Cardiac muscle cell (in vitro differentiated cells and primary cell): ENCODE measurements at places on chromosomes 1 and 21.
A peak's percentile ranks its signal among the peaks of the same experiment; 100 is the strongest.

GRCh38 chr1:24929398-24930259, 447 bp downstream of the RUNX3 start:
- peak; percentile 42 for DNase-seq
- peak overlapping the region; percentile 8 for H3K4me3 ChIP-seq
- peaks cover 4% of the 10 kb centered on the region for H3K4me1 ChIP-seq

DNA sequence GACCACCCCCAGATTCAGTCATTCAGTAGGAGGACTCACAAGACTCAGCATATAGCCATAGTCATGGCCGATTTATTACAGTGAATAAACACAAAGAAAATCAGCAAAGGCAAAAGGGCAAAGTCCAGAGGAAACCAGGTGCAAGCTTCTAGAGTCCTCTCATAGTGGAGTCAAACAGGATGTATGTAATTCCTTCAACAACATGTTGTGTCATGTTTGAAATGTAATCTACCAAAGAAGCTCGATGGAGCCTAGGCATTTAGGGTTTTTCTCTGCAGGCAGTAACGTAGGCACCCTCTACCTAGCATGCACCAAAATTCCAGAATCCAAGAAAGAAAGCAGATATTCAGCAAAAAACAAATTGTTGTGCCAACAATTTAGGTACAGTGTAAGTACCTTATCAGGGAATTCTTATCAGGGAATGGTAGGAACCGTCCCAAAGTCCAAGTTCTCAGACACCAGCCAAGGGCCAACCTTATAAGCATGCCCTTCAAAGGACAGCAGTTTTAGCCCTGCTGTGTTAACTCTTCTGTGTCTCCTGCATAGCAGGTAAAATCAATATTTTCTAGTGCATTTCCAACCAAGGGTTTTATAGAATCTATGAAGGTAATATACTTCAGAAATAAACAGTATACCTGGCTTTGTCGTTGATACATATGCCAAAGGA, 16.1 kb upstream of the SLAMF6 start:
- H3K4me1 ChIP-seq: peaks cover 17% of the 10 kb centered on the region
- no peaks in the 10 kb centered on the region for H3K36me3 ChIP-seq
- no peaks in the 10 kb centered on the region for H3K27me3 ChIP-seq
- no peak for DNase-seq
- no peak overlapping the region for H3K27ac ChIP-seq

DNA sequence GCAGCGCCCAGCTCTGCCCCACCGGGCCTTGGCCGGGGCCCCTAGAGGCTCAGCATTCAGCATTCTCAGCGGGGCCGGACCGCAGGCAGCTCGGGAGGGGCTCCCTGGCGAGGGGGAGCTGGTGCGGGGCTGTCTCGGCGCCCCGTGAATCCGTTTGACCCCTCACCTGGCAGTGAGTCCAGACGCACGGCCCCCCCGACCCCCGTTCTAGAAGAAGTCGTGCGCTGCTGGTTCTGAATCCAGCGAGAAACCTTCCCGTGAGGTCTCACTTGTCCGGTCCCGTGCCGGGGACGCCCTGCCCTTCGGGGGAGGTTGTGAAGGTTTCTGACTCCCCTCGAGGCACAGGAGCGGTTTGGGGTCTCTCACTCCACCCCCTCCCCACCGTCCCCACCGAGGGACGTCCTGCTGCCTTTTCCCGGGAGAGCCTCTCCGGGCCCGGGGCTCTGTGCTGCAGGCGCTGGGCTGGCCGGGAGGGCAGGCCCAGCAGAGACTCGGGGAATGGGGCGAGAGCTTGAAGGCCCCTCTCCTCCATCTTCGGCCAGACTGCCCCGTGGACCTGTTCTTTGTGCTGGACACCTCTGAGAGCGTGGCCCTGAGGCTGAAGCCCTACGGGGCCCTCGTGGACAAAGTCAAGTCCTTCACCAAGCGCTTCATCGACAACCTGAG, 655 bp downstream of the COL6A1 start:
- no peaks in the 10 kb centered on the region for H3K4me1 ChIP-seq
- H3K27me3 ChIP-seq: no peaks in the 10 kb centered on the region
- peak; percentile 25 for DNase-seq
- H3K36me3 ChIP-seq: peaks cover 13% of the 10 kb centered on the region
- peak overlapping the region; percentile 68 for H3K4me3 ChIP-seq

DNA sequence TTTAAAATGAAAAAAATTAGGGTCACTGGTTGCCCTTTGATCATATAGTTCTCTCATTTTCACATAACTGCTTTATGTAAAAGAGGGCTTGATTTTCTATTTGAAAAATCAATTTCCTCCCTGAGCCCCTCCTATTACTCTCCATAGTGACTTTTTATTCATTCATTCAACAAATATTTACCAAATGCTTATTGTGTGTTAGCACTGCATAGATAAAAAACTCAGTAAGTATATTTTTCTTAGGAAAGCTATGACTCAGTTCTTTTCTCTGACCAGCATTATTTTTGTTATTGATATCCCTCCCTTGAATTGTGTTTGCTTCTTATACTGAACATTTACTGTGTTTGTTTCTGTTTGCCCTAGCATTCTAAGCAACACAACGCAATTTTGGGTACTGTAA, 59.8 kb downstream of the NTNG1 start:
- DNase-seq: no peak
- no peaks in the 10 kb centered on the region for H3K27me3 ChIP-seq
- H3K27ac ChIP-seq: no peak overlapping the region

DNA sequence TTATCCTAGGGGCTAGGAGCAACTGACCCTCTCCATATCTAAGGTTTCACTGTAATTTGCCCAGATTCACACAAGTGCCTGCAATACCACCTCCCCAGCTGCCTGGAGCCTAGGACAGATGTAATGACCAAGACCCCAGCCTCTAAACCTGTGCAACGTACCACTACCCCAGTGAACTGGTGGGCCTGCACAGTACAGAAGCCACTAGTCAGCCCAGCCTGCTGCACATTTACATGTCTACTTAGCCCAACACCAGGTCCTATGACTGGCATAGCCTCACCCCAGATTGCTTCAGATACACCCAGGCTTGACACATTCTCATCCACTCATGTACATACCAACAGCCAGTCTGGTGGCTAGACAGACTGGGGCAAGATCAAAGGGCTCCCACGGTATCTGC, 1336.6 kb downstream of the BRINP3 start:
- no peak overlapping the region for H3K27ac ChIP-seq
- H3K36me3 ChIP-seq: no peaks in the 10 kb centered on the region
- no peaks in the 10 kb centered on the region for H3K27me3 ChIP-seq
- DNase-seq: no peak

DNA sequence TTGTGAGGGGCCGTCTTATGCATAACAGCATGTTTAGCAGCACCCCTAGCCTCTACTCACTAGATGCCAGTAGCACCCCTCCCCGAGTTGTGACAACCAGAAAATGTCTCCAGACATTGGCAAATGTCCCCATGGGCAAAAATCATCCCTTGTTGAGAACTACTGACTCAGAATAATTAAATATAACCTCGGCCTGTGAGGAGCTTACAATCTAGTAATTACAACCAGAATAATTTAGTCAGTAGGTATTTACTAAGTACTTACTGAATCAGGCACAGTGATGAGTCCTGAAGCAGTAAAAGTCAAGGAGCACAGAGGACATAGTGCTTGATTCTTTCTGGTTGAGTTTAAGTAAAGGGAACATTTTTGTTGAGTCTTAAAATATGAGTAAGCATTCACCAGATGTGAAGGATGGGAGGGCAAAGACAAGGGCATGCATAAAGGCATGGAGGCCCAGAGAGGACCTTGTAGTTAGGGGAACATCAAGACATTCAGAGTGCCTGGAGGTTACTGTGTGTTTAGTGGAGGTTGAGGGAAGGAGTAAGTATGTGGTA, 44.1 kb upstream of the KCNQ4 start:
- no peaks in the 10 kb centered on the region for H3K27me3 ChIP-seq
- H3K27ac ChIP-seq: peak overlapping the region; percentile 16
- H3K4me3 ChIP-seq: no peak overlapping the region
- no peak for DNase-seq
- peaks cover 46% of the 10 kb centered on the region for H3K36me3 ChIP-seq

DNA sequence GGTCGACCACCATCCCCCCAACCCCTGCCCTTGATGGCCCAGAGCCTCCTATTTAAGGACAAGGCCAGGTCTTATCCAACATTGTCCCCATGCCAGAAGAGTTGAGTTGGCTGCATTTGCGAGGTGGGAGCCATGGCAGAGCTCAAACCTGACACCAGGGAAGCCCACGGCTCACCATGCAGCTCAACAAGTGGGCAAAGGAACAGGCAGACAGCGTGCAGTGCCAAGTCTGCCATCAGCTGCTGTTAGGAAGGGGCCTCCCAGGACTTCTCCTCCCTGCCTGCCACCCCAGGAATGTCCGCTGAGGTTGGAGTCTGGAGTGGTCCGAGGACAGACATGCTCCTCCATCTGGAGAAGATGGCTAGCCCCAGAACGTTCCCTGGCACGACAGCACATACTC, 19.9 kb downstream of the SLC45A3 start:
- H3K27me3 ChIP-seq: no peaks in the 10 kb centered on the region
- no peak for DNase-seq
- H3K4me1 ChIP-seq: no peaks in the 10 kb centered on the region
- no peaks in the 10 kb centered on the region for H3K36me3 ChIP-seq
- no peak overlapping the region for H3K27ac ChIP-seq

DNA sequence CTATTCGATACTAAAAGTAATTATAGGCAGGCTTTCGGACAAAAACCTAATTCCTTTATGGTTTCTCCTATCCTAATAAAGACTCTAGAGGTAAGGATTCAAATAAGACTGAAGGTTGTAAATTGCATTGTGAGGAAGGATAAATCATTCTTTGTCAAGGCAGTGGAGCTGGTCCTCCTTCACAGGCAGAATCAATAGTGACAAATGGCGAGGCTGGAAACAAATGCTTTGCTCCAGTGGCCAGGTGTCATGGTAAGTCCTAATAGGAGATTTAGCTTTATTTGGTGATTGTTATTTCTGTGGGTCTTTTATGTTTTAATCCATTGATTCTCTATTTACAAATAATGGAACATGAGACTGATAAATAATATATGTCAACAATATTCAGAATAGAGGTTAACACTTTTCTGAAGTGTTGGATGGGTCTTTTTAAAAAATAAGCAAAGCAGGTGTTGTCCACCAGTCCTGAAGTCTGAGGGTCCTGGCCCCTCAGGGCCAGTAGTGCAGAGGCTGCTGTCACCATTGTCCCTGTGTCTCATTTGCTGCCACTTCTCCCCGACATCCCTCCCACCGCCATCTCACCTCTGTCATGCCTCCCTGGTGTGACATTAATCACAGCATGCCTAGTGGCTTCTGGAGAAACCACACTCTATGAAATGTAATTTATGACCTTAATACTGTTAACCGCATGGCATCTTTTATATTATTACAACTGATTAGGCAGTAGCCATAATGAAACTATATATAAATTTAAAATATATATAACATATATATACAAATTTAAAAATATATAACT, 120.9 kb upstream of the MAGI3 start:
- no peak overlapping the region for H3K4me3 ChIP-seq
- DNase-seq: no peak
- no peaks in the 10 kb centered on the region for H3K4me1 ChIP-seq
- no peak overlapping the region for H3K27ac ChIP-seq
- H3K27me3 ChIP-seq: no peaks in the 10 kb centered on the region

- no peak for DNase-seq
- peaks cover 12% of the 10 kb centered on the region for H3K4me1 ChIP-seq
- no peak overlapping the region for H3K4me3 ChIP-seq
- H3K36me3 ChIP-seq: no peaks in the 10 kb centered on the region
Measured at GRCh38 chr1:89087241-89087640, 22.2 kb upstream of the GBP1 start.

DNA sequence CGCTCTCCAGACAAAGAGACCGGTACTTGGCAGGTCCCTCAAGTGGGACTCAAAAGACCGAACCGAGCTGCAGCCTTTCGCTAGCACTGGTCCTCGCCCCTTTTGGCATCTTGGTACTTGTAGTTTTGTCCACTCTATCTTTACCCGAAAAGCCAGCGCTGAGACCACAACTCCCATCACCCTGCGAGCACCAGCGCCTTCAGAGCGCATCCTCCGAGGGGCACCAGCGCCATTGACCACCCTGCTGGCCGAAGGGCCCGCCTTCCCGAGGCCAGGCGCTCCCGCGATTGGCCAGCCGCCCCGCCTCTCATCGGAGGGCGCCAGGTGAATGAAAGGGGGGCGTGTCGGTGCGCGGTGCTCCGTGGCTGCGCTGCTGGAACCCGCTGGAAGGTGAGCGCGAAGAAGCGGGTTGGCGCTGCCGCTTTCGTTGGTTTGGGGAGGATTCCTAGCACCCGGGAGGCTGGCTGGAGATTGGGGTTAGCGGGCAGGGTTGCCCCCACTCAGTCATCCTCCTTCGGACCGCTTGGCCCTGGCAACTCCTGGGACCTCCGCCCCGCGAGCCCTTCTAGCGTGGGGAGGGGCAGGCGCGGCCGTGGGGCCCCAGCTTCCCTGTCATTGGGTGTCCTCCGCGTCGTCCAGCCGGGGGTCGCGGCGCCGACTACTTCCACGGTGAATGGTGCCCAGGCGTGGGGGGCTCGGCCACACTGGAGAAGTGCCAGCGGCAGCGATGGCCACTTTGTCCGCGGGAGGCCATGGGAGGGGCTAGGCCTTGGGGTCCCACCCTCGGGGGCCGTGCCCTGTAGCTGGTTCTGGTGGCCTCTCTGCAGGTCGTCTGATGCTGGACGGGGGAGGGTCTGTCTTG, at the start of gene ZBTB8B:
TSS of gene ZBTB8B (plus strand) at position 357 of the 862 bp plus-strand sequence. CDS start 5,553 bp downstream, outside the sequence.
- peak within 1 kb of the TSS; percentile 64 for H3K4me3 ChIP-seq
- DNase-seq: peak; percentile 90
- H3K36me3 ChIP-seq: no peaks in the 10 kb centered on the region

DNA sequence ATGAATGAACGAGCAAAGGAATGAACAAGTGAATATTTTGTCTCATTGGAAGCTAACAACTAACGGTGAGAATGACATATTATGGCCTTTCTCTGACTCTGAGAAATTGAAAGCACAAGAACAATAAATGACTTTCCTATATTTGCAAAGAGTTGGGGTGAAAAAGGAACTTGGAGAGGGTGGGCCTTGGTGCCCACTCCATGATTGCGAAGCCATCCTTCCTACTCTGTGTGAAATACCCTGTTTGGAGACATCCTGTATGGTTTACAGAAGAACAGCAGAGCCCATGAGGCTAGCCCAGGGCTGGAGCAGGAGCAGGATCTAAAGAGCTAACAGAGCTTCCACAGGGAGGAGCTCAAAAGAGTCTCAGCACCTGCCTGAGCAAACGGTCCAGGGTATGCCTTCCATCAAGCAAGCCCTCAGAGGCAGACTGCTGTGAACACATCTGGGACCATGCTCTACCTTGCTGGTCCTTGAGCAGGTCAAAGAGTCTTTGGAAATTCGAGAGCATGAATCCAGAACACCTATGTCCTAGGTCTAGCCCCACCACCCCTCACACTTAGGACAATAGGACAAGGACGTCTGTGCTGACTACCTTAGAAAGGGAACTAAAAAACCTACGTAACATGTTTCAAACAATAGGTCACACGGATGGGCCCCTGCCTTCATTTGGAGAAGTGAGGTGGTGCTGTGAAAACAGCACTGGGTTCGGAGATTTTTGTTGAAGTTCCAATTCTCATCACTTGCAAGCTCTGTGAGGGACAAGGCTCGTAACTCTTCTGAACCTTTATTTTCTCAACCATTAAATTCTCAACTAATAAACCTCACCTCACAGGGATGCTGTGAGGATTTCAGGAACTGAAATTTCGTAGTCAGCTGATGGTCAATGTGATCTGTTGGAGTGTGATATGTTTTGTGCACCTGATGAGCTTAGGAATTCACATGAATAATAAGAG, 377.4 kb downstream of the RRAGC start:
- H3K4me1 ChIP-seq: no peaks in the 10 kb centered on the region
- no peak overlapping the region for H3K27ac ChIP-seq
- no peaks in the 10 kb centered on the region for H3K36me3 ChIP-seq
- peaks cover 9% of the 10 kb centered on the region for H3K27me3 ChIP-seq
- no peak overlapping the region for H3K4me3 ChIP-seq
